ENCODE measurements at places on chromosomes 1 and 21.

DNA sequence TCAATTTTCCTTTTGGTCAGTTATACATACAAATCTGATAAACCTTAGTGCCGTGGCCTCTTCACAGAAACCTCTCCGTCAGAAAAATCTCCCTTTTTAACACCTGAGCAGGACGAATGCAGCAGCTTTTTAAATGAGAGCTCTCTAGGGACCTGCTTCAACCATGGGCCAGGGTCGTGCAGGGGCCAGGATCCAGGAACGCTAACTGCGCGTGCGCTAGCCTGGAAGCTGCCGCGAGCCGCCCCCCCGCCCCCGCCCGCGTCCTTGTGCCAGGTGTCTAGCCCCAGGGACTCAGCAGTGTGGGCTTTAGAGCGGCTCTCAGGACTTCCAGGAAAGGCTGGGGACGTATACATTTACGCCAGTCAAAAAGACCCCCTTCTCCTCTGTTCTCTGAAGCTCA is 136.8 kb upstream of the FMN2 start:
- no peak for DNase-seq

- peak; percentile 28 for DNase-seq
Observed at GRCh38 chr1:236168716-236169429, 26.5 kb downstream of the GPR137B start.

DNA sequence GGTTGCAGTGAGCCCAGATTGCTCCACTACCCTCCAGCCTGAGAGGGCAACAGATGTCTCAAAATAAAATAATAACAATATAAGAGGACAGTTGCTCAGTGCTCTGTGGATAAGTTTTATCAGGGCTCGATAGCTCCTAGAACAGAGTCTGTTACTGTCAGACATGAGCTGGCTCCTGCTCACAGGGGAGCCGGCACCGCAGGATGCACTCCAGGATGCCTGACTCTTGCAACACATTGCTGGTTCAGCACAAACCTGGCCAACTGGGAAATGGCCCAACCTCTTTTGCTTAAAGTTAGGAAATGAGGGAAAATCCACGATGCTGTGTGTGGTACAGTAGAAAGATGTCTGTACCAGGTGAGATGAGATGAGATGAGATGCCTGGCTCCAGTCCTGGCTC is 5.8 kb upstream of the CTSE start:
- DNase-seq, result no peak

DNA sequence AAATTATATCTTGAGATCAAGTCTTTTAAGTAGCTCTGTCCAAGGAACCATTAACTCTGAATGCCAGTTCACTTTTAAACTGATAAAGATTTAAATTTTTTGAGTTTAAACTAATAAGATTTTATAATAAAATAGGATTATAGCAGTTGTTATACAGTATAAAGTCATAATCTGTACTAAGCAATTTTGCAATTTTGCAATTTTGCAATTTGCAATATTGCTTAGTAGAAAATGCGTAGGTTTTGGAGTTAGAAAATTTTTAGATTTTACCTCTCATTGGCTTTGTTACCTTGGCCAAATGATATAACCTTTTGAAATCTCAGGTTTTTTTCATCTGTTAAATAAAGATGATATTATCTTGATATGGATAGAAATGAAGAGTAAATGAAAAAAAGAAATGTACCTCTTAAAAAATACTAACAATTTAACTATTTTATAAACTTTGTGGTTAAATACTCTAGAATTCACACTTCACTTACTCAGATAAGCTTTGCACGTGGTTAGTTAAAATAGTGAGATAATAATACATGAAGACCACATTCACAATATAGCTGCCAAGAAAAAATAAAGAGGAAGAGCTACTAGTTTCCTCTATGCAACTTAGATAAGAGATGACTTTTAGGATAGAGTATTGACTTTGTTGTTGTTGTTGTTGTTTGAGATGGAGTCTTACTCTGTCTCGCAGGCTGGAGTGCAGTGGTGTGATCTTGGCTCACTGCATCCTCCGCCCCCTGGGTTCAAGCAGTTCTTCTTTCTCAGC is 13.9 kb downstream of the CCDC18 start:
- DNase-seq, result no peak

DNA sequence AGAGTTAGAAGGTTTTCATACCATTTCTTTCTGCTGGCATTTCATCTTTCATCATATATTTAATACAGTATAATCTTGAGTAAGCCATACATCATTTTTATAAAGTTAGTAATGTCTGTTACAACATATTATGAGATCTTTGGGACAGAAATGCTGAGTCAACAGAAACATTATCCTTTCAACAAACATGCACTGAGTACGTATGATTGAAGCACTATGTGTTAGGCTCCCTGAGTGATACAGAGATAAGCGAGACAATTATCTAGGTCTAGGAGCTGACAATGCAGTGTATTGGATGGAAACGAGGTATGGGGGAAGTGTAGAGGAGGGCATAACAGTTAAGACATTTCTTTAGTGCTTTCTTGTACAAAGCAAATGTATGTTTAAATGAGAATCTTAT is 19.7 kb upstream of the GPR52 start:
- no peak for DNase-seq

GRCh38 chr1:230186003-230186863 is 119.2 kb downstream of the GALNT2 start:
- peak; percentile 21 for DNase-seq

DNA sequence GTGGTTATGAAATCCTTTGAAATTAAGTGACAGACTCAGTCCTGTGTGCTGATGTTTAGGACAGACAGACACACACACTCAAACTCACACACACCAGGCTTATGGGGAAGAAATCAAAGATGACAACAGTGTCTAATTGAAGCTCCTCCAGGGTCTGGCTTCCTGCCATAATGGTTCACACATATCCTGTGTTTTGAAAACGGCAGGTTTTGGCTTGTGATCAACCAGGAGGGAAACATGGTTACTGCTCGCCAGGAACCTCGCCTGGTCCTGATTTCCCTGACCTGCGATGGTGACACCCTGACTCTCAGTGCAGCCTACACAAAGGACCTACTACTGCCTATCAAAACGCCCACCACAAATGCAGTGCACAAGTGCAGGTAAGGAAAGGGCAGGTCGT is 4.6 kb downstream of the MTARC1 start:
- DNase-seq, result no peak

DNA sequence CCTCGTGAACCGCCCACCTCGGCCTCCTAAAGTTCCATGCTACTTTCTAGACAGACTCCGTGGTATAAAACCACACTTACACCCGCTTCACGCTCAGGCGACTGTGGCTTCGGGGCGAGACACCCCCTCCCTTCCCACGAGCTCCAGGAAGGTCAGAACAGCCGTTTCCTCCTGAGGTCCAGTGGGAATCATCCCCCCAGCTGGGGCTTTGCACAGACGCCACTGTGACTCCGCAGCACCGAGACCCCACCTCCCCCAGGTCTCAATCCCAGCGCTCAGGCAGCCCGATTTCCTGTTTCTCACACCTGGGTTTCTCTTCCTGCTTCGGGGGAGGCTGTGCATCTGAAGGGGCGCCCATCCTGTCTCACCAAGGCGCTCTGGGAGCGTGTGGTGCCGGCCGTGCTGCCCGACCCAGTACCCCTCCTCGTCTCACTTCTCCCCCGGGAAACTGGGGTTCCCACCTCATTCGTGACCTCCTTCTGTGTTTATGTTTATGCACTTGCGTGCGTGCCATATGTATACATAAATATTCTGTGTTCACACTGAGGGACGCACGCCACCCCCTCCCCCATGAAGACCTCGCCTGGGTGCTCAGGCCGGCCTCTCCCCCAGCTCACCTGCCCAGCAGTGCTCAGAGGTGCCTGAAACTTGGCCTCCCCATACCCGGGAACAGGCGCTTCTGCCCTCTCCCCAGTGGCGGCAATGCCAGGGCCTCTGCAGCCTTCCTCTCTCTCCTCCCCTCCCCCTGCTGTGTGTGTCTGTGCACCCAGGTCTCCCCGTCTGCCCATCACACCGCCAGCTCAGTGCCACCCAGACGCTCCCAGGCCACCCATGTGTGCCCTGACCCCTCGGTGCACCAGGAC is 14.6 kb downstream of the SLC35E2B start:
- DNase-seq, result peak; percentile 26

- no peak for DNase-seq
Observed at GRCh38 chr21:42041246-42041645, 29.9 kb upstream of the UMODL1 start.

DNA sequence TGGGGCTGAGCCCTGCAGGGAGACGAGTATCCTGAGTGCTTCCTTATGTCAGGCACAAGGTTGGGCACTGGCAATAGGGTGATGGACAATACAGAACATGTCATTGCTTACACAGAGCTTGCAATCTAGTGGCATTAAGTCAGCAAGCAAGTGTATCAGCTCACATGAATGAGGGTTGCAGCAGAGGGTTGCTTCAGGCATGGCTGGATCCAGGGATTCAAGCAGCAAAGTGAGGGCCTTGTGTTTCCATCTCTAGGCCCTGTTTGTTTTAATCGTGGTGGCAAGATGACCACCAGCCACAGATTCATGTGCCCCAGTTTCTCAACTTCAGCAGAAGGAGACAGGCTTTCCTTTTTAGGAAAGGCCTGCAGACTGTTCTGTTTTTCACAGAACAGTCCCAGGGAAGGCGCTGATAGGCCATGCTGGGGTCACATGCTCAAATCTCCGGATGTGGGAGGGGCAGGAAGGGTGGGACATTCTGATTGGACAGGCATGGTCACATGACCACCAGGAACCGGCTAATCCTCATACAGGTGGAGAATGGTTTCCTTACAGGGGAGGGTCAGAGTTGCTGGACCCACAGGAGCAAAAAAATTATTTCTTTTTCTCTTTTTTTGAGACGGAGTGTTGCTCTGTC is 14.4 kb downstream of the PLOD1 start:
- DNase-seq, result peak; percentile 22

- peak; percentile 97 for DNase-seq
Observed at GRCh38 chr1:206612129-206612876, at the start of gene EIF2D. EIF2D (minus strand) TSS chr1:206612465; CDS start chr1:206612342, 123 bp downstream.

GRCh38 chr1:7886405-7886745 is 33.5 kb upstream of the UTS2 start:
- DNase-seq, result no peak

DNA sequence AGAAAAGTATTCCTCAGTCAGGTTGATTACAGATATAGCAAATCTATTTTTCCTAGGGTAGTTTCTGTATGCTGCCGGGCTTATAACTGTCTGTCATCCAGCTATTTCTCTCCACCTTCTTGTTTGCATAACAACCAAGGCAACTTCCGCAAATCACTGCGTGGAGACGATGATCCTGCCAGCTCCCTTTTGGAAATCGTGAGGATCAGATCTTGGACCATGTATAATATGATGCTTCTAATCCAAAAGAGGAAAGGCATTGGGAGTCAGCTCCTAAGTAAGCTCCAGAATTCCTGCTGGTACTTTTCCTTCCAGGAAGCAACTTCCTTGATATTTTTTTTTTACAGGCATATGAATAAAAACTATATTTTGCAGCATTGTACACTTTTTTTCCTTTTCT is 445 bp upstream of the RGS4 start:
- no peak for DNase-seq

GRCh38 chr1:208101661-208102431 is 142.3 kb downstream of the PLXNA2 start:
- no peak for DNase-seq

DNA sequence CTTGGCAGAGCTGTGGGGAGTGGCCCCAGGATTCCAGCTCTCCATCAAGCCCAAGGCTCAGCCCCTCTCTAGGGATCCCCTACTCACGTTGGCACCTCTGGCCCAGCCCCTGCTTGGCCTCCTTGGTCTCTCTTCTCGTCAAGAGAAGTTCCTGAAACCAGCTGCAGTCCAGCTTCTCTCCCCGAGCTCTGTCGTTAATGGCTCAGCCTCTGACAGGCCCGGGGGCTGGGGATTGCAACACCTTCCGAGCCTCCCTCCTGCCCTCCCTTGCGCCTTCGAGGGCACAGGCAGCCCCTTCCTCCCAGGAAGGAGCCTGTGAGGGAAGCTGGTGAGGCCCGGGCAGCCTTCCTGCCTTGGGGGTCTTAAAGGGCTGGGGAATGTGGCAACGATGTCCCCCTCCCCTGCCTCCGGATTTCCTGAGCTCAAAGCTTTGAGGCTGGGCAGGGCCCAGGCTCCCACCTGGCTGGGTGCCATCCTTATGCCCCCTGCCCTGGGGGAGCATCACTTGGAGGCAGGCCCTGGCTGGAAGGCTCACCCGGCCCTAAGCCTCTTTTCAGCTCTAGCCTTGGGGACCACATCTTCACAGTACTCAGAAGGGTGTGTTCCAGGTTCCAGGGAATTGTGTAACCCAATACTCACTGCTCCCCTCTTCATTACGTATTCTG is at the start of gene CSF3R:
Gene CSF3R (minus strand): TSS at position 190 of the 665 bp plus-strand sequence. CDS start 3,417 bp downstream, outside the sequence.
- no peak for DNase-seq

DNA sequence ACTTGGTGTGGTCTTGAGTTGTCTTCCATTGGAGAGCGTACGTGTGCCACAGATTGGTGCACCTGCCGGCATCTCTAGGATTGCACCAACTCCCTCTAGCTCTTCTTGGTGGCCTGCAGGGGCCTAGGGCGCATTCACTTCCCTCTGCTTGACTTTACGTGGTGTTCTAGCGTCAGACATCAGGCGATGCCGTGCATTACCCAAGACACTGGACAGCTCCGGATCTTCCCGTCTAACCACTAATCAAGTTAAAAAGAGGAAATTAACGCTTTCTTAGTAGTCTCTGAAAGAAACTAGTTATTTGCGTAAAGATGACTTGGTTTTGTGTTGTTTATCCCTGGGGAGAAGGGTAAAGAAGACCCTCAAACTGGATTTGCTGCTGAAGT is 510 bp upstream of the IL10RB start:
- DNase-seq, result no peak

GRCh38 chr1:11301601-11302000 is 28.6 kb downstream of the UBIAD1 start:
- no peak for DNase-seq

- DNase-seq, result no peak
Observed at GRCh38 chr1:54956726-54957125, 23.7 kb upstream of the TMEM61 start.

DNA sequence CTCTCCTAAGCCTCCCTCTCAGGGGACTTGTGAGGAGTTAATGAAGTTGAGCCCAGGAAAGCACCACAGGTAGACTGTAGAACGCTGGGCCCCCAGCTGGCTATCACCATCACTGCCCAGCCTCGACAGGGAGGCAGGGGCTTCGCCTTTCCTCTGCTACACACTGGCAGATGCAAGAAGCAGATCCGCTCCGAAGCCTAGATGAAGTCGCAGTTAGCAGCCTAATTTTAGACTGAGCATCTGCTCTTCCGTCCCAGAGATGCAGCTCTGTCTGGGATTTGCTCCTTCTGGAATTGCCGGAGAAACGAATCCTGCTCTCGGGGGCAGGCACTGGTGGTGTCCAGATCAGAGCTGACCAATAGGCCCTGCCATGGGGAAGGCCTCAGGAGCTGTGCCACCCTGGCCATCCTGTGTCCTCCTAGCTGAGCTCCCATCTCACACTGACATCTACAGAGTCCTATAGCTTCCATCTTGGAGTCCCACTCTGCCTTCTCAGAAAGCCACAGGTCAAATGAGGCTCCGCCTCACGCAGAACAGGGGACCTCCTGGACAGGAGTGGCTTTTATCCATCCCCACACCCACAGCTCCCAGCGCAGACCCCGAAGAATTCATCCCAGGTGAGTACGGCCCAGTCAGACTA is 186.8 kb upstream of the EDN2 start:
- no peak for DNase-seq

DNA sequence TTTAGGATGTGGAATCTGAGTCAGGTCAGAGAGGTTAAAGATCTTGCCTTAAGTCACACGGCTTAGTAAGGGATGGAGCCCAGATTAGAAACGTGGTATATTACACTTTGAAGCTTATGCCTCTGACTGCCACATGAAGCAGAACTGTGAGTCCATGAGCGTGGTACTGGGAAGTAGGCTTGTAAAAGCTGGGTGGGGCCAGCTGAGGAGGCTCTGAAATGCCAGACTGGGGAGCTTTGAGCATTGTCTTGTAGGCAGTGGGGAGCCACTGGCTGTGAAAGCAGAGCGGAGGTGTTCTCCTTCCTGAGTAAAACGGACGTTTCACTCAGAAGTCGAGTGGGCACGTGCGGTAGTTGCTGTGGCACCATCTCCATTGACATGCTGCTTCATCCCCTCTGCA is 72.6 kb upstream of the USP24 start:
- DNase-seq, result no peak
